ENCODE measurements at places on chromosomes 3 and 15.
A peak's percentile ranks its signal among the peaks of the same experiment; 100 is the strongest.

GRCh38 chr3:99172736-99173657, 271.5 kb upstream of the DCBLD2 start:
- no peak for DNase-seq

GRCh38 chr3:127970966-127971592, 56.0 kb downstream of the KBTBD12 start:
- no peak for DNase-seq

GRCh38 chr3:106806964-106807363, 570.3 kb upstream of the CCDC54 start:
- no peak for DNase-seq

DNA sequence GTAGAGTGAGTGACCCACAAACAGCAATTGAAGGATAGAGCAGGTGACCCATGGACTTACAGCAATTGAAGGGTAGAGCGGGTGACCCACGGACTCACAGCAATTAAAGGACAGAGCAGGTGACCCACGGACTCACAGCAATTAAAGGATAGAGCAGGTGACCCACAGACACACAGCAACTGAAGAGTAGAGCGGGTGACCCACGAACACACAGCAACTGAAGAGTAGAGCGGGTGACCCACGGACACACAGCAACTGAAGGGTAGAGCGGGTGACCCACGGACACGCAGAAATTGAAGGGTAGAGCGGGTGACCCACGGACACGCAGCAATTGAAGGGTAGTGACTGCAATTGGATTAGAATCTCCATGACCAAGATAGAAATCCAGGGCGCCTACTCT, 9.8 kb upstream of the TNK2 start:
- no peak for DNase-seq

DNA sequence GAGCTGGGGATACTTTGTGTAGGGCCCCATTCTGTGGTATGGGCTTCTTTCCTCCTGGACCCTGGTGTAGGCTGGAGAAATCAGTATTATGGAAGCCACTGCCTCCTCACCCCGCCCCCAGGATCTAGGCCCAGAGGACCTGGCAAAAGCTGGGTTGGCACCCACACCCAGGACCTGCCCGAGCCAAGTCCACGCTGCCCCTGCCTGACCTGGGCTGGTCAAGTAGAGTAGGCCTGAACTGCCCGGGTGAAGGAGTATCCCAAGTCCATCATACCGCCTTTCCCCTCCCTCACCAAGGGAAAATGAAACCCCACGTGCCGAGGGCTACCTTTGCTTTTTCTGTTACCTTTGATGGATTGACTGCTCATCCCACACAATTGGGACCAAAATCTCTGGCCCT, 37.7 kb upstream of the TRAK1 start:
- DNase-seq, result no peak

DNA sequence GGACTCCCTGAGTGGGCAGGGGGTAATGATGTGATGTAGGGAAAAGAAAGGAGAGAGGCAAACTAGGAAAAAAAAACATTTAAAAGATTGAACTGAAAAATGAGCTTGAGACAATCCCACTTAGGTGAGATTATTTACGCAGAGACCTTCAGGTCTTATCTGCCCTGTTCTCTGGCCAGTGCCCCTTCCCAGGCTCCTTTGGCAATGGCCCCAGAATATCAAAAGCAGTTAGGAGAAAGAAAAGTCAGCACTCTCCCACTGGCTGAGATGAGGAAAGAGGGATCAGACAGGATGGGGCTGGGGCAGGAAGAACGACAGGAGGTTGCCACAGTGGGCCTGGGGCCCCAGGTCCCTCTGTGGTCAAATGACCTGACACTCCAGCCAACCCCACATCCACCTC, 105.4 kb downstream of the MEGF11 start:
- DNase-seq, result no peak

- peak; percentile 56 for DNase-seq
These were observed 230.4 kb downstream of the ADAMTS17 start for GRCh38 chr15:100111125-100112060.

GRCh38 chr15:80367094-80367493, 37.1 kb upstream of the ARNT2 start:
- DNase-seq, result no peak

DNA sequence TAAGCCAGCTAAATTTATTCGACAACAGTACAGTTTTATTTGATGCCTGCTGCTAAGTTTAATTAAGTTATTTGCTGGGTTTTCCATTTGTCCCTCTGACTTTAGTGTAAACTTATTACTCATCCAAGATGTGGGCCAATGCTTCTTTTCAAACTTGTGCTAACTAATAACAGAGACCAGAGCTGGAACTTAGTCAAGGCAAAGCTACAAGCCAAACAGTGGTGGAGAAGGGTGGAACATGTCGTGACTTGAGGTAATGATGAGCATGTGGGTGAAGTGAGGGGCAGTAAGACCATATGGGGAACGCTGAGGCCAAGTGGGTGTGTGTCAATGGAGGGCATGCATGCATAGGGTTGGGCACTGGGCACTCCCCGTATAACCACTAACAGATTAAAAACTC, 63.9 kb downstream of the NMD3 start:
- no peak for DNase-seq

DNA sequence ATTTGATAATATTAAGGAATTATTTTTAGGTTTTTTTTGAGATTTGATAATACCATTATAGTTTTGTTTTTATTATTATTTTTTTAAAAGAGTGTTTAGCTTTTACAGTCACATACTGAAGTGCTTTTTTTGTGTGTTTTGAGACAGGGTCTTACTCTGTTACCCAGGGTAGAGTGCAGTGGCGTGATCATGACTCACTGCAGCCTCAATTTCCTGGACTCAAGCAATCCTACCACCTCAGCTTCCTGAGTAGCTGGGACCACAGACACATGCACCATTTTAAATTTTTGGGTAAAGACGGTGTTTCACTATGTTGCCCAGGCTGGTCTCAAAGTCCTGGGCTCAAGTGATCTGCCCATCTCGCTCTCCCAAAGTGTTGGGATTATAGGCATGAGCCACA, 73.0 kb downstream of the SUMF1 start:
- DNase-seq, result no peak

DNA sequence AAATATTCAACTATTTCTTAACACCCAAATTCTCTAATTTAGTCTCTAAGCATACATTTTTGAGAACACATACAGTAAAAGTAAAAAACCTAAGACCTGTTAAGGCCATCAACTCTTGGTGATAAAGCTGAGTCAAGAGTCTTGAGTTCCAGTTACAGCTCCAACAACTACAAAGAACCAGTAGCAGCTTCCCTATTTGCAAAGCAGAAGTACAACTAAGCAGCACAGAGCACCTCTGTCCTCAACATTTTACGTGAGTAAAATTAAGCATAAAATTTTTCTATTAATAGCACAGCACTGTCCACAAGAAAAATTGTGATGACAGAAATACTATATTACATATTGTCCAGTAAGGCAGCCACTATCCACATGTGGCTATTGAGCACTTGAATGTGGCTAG, 4.4 kb downstream of the PCOLCE2 start:
- no peak for DNase-seq

GRCh38 chr3:119600732-119601131, 3.0 kb downstream of the PLA1A start:
- no peak for DNase-seq

DNA sequence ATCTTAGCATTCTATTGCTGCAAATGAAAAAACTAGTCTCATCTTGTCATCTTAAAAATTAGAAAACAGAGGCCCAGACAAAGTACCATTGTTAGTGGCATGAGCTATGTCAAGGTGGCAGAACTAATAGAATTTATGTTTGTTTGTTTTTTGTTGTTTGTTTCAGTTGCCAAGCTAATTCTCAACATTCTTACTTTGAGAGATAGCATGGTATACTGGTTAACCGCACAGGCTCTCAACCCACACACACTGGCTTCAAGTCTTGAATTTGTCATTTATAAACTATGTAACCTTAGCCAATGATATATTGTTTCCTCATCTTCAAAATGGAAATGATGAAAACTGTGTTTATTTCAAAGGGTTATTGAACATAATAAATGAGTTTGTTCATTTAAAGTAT, 367.6 kb upstream of the PLSCR5 start:
- no peak for DNase-seq

DNA sequence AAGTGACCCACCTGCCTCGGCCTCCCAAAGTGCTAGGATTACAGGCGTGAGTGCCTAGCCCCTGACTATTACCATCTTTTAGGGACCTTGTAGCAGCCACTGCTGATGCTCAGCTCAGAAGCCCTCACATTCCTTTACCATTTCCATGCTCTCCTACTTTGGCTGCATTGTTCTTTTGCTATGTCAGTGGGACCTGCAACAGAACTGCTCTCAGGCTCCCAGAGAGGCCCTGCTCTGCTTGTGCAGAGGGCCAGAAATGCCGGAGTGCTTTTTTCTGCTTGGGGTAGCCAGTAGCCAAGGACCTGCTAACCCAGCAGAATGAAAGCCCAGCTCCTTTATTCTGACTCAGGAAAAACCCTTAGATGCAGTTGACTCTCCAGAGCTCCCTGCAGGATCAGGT, 18.3 kb upstream of the PROK2 start:
- DNase-seq, result no peak

- DNase-seq, result no peak
These were observed 308.9 kb downstream of the EPHB1 start for GRCh38 chr3:135103917-135104316.

DNA sequence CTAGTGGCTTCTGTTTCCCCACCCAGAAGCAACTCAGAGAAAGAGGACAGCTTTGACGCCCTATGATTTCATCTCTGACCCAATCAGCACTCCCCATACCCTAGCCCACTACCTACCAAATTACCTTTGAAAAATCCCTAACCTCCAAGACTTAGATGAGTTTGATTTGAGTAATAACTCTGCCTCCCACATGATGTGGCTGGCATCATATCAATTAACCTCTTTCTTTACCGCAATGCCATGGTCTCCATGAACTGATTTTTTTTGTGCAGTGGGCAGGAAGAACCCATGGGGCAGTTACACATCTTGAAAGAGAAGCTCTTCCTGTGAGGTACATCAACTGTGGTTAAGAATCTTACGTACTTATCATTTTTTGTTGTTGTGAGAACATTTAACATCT, 25.5 kb upstream of the APOD start:
- DNase-seq, result no peak

- DNase-seq, result no peak
These were observed 10.0 kb downstream of the PRKCI start for GRCh38 chr3:170232266-170232665.

- DNase-seq, result no peak
These were observed 14.8 kb upstream of the LCTL start for GRCh38 chr15:66580643-66581042.

GRCh38 chr3:98232489-98232888, 31.6 kb upstream of the OR5H6 start:
- no peak for DNase-seq

- DNase-seq, result no peak
These were observed 108.9 kb upstream of the TRIM42 start for GRCh38 chr3:140568842-140569520.

GRCh38 chr3:71127844-71128243, 455.7 kb downstream of the FOXP1 start:
- DNase-seq, result no peak

- no peak for DNase-seq
These were observed at the start of gene ZNF592 for GRCh38 chr15:84748274-84749110. Gene ZNF592 (plus strand): TSS chr15:84748592. CDS start chr15:84782676, 34,084 bp downstream.

DNA sequence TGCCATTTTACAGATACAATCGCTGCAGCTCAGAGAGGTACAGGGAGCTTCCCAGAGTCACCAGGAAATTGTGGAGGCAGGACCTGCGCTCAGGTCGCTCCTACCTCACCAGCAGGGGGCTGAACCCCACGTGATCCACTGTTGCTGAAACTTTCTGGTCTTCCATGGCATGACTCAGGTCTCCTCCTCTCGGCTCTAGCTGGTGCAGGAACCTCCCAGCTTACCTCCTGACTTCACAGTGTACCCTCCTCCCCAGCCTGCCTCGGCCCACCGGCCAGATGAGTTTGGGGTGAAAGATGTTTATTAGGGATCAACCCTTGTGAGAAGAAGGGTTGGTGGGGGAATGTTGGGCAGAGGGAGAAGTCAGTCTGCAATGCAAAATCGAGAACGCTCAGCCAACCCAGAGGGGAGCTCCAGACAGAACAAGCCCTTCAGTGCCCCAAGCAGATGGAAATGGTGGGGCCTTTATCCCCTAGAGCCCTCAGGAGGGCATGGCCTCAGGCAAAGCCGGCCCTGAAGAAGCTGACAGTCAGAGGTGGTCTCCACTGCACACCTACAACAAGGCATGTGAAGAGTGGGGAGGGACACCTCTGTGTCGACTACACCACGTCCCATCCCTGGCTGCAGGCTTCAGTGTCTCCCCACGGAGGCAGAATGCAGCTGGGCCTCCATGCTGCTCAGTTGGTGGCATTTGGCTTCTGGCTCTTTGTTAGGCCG, 118.6 kb upstream of the PRR20G start:
- DNase-seq, result no peak

GRCh38 chr15:89041507-89041906, 46.7 kb upstream of the ABHD2 start:
- DNase-seq, result no peak

DNA sequence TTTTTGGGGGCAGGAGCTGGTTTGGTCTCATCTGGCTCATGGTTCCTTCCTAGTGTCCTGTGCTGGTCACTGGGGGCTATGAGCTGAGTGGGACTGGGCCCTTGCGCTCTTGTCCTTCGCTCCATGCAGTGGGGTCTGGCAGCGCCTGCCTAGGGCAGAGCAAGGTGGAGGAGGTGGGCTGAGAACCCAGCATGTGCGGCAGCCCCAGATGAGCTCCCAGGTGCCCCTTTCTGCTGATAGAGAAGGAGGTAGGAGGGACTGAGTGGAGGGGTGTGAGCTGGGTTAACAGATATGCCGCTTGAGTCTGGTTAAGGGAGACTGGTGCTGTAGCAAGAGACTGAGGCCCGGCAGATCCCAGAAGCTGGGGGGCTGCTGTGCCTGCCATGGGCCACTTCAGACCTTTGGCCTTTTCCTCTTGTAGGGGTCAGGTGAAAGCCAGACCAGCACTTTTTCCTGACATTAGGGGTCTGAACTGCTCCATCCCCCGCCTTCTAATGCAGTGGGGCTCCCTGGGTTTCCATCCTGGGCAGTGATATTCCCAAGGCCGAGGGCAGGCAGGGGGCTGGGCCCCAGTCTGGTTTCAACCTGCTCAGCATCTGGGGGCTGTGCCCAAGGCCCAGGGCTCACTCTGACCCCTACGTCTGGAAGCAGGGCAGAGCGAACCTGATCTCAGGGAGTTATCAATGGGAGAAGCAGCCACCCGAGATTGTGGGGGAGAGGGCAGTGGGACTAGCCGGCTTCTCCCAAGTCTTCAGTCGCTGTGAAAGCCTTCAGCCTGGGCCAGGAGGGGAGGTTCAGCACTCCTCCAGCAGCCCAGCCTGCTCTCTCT, 62.9 kb upstream of the PRR23C start:
- no peak for DNase-seq

DNA sequence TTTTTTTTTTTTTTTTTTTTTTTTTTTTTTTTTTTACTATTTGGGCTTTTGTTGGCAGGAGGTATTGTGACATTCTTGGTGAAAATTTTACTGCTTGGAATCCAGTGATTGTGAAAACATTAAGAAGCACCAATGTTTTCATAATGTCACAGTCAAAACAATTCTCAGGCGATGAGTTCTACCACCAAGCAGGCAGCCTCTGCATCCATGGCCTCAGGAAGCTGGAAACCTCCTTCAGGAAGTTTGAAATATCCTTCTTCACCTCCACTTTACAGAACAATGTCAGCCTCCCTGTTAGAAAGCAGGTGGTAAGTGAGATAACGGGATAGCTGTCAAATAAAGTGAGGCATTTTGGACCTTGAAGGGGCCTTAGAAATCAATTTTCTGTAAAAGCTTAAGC, 98.3 kb downstream of the MEX3B start:
- no peak for DNase-seq
